ENCODE measurements at places on chromosomes 7 and 10.

DNA sequence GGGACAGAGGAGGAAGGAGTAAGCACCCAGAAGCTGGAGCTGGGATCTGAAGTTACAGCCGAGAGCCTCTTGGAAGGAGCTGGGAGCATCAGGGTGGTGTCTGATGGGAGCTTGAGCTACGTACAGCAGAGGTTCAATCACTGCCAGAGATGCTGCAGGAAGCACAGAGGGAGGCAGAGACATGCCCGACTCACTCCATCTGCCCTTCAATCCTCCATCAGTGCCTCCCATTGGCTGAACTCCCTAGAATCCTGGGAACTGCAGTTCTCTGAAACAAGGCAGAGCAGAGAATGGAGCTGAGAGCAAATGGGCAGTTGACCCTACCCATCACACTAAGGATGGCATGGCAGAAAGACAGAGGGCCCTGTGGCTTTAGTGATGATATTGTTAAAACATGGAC lies 40.0 kb upstream of the CTBP2 start:
- no peak for DNase-seq

DNA sequence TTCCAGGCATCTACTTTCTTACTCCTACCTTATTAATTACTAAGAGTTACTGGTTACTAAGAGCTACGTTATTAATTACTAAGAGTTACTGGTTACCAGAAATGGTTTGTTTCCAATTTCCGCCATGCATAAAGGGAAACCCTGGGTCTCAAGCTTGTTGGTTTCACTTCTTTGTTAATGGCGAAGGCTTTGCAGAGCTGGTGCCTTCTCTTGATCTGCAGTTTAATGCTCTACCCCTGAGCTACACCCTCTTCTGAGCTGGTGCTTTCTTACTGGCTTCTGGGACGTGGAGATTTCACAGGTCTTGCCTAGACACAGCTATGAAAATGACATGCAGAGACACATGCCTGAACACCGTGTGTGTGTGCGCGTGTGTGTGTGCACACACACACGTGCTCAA lies 560 bp downstream of the CPA4 start:
- DNase-seq = no peak

GRCh38 chr10:6567884-6568283 lies 12.2 kb downstream of the PRKCQ start:
- no peak for DNase-seq

GRCh38 chr7:113548137-113548536 lies 370.7 kb downstream of the PPP1R3A start:
- DNase-seq = no peak

- DNase-seq = no peak
Measured at GRCh38 chr10:34428501-34428900, 386.6 kb downstream of the PARD3 start.

GRCh38 chr7:33979300-33979806 lies 74.0 kb downstream of the BMPER start:
- no peak for DNase-seq

DNA sequence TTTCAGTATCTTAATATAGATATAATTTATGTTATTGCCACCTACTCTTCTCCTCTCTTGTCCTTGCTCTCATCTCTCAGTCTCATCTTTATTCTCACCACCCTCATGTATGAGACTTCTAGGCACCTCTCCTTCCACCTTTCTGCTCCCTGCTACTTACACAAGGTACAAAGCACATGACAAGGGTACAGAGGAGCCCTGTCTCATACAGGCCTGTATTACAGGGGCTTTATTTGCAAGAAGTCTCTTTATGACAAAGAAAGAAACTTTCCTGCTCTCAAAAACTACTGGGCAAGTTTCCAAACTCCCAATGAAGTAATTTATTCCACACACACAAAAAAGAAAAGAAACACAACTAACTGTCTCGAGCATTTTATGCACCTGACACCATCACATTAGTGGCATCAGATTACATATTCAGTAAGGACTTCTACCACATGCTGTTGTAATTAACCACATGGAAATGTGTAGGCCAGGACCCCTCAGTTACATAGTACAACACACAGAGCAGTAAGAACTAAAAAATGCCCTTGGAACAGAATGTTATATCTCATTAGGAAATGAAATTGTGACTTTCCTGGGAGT lies 253.1 kb downstream of the FZD1 start:
- no peak for DNase-seq

DNA sequence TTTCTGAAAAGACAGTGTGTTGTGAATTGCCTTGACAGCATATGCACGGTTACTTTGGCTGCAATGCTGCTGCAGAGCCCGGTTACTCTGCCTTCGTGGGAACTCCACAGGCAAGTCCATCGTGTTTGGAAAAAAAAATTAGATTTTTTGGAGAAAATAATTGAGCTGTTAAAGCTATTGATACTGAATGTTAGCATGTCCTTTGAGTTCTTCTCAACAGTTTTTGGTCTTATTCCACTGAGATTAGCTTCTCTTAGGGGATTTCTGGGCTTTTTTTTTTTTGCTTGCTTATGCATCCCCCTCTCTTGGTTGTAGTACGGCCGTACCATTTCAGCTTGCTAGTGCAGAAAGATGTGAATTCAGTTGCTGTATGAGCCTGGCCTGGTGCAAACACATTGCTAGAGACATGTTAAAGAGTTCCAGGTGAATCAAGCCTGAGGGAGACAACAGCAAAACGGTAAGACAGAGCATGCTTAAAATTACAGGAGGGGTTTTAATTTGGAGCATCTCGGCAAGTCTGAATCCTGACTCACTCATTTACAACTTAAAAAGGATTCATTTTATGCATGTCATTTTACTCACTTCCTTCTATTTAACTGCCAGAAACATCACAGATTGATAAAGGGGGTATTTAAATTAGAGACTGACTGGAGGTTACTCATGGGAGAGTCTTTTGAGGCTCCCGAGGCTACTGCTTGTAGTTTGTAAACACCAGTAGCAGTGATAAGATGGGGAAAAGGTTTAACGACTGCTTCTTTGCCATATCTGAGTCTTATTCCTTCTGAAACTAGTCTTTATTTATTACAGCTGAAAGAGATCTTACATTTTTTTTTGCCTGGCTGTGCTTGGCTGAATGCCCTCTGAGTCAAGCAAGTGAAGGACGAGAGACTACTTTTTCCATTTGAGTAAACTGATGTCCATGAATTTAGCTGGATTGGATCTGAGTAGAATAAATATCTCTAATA lies 113.7 kb downstream of the CDK14 start:
- no peak for DNase-seq

- DNase-seq = no peak
Measured at GRCh38 chr10:3825862-3826351, 40.9 kb upstream of the KLF6 start.

GRCh38 chr7:4066626-4067475 lies 615.2 kb upstream of the FOXK1 start:
- DNase-seq = peak; percentile 27

DNA sequence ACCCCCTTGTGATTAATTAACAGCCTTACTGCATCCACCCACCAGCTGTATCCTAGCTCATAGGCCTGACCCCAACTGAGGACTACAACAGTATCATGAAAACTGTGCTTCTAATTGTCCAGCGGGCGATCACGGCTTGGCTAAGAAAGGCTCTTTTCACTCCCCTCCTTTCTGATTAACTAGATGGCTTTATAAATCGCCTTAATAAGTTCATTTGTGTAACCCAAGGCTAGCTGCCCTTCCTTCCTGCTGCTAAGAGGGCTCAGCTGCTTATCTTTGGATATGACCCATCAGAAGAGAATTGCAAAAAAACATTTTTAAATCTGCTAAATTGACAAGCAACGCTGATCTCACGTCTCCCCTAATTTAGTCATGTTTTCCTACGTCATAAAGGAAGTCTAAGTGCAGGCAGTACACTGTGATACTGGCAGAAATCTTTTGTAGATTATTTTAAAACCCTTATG lies 163.0 kb upstream of the LAMB4 start:
- DNase-seq = peak; percentile 60

DNA sequence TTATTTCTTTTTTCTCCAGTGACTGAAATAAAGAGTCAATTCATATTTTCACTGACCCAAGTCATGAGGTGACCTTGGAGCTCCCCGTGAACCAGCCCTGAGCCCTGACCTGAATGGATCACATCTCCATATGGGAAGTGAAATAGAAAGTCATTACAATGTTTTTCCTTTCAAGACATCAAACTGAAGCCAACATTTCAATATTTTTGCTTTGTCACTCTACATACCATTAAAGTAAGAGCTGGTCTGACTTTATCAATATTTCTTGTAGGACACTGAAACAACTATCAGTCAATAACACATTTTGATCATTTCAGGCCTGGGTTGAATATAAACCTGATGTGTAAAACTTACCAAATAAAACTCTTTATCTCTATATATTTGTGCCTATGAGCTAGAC lies 249.8 kb upstream of the PHF14 start:
- DNase-seq = no peak
